Kidney glomerular epithelial cell (primary cell): ENCODE measurements at places on chromosomes 2 and 18.

GRCh38 chr2:106124905-106125549 is 69.1 kb downstream of the UXS1 start:
- peak; percentile 14 for DNase-seq

DNA sequence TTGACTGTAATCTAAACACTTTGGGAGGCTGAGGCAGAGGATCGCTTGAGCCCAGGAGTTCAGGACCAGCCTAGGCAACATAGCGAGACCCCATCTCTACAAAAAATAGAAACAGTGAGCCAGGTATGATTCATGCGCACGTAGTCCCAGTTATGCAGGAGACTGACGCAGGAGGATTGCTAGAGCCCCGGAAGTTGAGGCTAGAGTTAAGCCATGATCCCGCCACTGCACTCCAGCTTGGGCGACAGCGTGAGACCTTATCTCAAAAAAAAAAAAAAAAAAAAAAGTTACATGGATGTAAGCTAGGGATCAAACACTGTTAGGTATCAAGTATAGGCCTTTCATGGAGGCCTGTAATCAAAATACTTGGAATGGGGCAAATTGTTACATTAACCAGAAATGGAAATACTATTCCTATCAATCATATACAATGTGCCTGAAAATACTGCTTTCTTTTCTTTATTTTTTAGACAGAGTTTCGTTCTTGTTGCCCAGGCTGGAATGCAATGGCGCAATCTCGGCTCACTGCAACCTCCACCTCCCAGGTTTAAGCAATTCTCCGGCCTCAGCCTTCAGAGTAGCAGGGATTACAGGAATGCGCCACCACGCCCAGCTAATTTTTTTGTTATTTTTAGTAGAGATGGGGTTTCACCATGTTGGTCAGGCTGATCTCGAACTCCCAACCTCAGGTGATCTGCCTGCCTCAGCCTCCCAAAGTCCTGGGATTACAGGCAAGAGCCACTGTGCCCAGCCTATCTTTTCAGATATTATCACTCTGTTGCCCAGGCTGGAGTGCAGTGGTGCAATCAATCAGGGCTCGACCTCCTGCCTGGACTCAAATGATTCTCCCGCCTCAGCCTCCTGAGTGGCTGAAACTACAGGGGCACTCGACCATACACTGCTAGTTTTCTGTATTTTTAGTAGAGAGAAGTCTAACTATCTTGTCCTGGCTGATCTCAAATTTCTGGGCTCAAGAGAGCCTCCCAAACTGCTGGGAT is 27.2 kb downstream of the XPO1 start:
- DNase-seq, result no peak

DNA sequence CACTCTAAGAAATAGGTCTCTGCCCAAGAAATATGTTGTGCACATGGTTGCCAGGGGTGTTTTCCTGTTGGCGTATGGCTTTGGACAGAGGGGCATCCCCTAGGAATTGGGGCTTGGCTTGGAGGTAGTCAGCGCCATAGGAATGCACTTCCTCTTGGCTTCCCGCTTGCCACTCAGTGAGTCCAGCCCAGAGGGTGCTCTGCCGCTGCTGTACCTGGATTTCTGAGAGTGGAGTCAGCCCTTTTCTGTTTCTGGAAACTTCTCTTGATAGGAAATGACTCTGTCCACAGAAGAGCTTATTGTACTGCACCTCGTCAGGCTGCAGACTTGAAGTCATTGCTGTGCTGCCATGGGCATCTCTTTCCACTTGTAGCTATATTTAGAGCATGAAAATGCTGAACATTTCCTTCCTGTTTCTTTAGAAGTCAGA is 116.7 kb upstream of the MGAT5 start:
- DNase-seq, result no peak

GRCh38 chr2:150883613-150883895 is 378.1 kb downstream of the RBM43 start:
- DNase-seq, result no peak

- DNase-seq, result no peak
Observed at GRCh38 chr2:126855606-126856005, 43.1 kb upstream of the TEX51 start.

DNA sequence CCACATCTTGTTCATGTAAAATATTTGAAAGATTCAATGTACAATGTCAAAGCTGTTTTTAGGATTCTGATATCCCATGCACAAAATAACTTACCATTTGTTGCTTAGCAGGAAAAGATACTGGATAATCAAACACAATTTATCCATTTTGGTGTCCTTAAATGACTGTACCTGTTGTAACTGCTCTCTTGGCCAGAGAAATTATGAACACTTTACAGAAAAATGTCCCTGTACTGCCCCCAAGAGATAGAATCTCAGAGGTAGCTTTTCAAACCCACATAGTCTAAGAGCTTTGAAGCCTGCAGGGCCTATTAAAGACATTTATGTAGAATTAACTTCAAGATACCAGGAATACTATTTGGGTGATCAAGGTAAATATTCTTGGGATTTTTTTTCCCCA is 12.2 kb upstream of the ME2 start:
- DNase-seq, result peak; percentile 31
